ENCODE measurements at places on chromosomes 4 and X.

DNA sequence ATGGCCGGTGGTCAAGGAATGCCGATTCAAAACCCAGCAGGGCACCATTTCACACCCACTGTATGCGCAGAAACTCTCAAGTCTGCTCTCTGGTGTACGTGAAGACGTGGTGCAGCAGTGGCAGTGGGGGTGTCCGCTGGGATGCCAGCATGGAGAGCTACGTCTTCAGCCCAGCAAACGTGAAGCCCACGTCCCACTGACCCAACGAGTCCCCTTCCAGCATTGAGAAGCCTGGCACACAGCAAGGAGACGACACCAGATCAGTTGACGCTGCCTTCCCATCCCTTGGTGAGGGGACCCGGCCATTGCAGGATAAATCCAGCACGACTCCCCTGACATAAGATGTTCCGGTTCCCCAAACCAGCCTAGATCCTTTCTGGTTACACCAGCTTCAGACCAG lies 2.2 kb upstream of the PLXNB3 start:
- no peak for DNase-seq

- DNase-seq: no peak
Measured at GRCh38 chrX:12308420-12308819, 170.1 kb downstream of the FRMPD4 start.

DNA sequence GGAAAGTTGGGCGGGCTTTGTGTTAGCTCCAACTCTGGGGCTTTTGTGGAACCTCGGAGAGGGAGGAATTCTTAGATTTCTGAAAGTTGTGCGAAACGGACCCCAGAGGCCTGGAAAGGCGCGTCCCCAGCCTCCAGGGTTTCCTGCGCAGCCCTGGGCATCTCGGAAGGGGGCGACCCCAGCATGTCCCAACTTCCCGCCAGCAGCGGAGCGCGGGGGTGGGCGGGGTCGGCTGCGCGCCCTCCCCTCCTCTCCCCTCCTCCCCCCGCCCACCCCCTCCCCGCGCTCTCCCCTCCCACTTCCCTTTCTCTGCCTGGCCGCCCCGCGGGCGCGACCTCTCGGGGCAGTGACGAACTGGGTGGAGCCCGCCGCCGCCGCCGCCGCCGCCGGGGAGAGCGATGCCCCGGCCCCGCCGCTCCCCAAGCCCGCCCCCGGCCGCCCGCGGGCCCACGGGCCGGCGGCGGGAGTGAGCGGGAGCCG lies 16.8 kb downstream of the PTTG2 start:
- no peak for DNase-seq

GRCh38 chrX:47540754-47541538 lies 20.1 kb upstream of the ARAF start:
- DNase-seq: peak; percentile 83

DNA sequence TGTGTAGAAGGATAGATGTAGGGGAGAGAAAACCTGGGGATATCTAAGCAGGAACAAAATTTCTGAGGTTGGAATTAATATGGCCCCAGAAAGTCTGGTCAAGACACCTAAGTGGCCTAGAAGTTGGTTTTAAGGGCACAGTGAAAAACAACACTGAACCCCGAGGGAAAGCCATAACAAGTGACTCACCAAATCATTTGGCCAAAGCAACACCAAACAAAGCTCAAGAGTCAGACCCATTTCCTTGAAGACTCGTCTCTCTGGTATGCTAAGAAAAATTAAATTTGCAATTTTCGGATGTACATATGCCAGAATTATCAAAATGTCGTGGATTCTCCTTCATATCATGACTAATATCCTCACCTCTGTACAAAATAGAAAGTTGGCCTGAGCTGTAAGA lies 162.9 kb downstream of the SMIM20 start:
- no peak for DNase-seq

DNA sequence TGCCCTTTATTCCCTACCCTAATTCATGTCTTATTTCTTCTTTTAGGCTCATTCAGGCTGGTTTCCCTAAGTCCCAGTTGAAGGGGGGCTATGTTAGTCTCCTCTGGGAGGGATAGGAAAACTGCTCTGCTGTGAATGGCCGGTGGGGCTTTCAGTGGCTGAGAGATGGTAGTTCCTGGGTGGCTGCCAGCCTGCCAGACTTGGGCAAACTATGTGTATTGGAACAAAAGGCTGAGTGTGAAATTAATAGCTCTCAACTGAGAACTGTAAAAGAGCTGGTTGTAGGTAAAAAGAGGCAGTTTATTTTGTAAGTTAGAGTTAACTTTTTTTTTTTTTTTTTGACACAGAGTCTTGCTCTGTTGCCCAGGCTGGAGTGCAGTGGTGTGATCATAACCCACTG lies 28.8 kb downstream of the ARHGAP10 start:
- DNase-seq: peak; percentile 23

DNA sequence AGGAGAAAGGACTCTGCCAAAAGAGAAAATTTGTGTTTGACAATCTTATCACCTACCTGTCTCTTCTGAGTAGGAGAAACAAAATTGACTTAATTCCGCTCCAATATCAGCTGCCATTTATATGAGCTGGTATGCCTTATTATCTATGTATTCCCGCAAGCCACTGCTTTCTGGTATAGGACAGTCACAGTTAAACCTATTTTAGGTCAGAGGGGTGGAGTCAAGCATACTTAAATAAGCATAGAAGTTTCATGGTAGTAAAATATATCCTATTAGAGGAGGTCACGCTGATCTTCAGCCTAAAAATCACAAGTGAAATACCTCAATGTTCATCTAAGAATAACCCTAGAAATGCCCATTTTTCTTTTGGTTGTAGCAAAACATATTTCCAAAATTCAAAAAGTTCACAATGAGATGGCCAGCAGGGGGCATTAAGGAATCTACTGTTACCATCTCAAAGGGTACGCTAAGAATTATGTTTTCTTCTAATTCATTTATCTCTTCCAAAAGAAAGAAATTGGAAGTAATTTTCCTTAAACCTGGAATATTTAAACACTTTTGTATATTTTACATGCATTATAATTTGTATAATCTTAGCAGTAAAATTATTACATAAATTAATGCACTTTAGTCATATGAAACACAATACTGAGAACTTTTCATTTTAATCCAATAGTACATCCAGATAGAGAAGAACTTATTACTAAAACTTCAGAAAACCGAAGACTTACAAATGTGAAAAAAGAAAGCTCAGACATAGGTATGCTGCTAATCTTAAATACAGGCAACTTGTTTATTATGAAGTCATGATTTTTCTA lies 10.5 kb downstream of the PPAT start:
- DNase-seq: no peak

- DNase-seq: no peak
Measured at GRCh38 chrX:20217906-20218305, 48.8 kb downstream of the RPS6KA3 start.

GRCh38 chr4:33625748-33626147 lies 2618.6 kb downstream of the ARAP2 start:
- no peak for DNase-seq

DNA sequence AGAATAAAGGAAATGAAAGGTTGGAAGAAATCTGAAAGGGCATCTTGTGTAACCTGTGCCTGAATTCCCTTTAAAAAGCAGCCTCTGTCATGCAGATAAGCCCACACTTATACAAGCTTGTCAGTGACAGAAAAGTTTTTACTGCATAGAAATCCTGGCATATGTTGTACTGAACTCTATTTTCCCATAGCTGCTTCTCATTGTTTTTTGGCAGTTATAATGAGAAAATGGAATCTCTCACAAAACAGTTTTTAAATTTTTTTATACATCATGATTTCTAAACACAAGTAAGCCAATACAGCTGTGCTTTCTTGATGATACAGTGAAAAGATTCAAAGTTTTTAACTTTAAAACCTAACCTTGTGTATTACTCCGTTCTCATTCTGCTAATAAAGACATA lies 511.4 kb upstream of the ARX start:
- no peak for DNase-seq

DNA sequence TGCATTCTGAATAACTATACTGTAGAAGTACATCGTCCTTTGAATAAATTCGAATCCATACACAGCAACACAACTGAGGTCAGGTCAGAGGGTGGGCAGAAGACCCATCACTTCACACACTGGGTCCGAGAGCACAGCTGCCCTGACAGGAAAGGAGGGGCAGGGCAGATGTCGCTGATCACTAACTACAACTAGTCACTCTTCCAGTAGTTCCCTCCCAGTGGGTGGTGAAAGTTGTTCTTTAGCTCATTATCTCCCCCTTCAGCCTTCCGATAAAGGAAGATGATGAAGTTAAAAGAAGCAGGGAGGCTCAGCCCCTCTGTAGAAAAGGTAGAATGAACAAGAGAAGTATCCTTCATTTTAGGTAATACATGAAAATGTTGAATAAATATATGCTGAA lies 278.9 kb downstream of the INPP4B start:
- DNase-seq: peak; percentile 63
